ENCODE measurements at places on chromosomes 1 and 21.

GRCh38 chr1:116764906-116765862 is 11.0 kb downstream of the CD2 start:
- no peak for DNase-seq

- no peak for DNase-seq
These were observed 30.5 kb downstream of the TMEM53 start for GRCh38 chr1:44643721-44644334.

- no peak for DNase-seq
These were observed 25.4 kb downstream of the EGLN1 start for GRCh38 chr1:231396643-231397042.

GRCh38 chr1:150516050-150516591 is 569 bp downstream of the FALEC start:
- DNase-seq = no peak

DNA sequence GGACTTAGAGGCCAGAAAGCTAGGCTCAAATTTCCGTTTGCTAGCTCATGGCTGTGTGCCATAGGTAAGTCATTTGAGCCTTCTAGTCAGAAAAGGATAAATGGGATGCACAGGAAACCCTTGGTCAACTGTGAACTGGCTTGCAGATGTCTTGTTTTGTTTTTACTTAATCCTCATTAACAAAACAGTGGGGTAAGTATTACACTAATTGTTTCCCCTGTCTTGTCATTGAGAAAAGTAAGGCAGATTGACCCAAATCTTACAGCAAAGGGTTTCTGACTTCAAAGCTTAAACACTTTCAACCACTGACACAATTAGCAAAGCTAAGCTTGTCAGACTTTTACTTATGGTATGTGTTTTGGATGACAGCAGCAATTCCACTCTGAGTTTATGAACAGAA is 291.3 kb downstream of the NTNG1 start:
- DNase-seq = no peak

DNA sequence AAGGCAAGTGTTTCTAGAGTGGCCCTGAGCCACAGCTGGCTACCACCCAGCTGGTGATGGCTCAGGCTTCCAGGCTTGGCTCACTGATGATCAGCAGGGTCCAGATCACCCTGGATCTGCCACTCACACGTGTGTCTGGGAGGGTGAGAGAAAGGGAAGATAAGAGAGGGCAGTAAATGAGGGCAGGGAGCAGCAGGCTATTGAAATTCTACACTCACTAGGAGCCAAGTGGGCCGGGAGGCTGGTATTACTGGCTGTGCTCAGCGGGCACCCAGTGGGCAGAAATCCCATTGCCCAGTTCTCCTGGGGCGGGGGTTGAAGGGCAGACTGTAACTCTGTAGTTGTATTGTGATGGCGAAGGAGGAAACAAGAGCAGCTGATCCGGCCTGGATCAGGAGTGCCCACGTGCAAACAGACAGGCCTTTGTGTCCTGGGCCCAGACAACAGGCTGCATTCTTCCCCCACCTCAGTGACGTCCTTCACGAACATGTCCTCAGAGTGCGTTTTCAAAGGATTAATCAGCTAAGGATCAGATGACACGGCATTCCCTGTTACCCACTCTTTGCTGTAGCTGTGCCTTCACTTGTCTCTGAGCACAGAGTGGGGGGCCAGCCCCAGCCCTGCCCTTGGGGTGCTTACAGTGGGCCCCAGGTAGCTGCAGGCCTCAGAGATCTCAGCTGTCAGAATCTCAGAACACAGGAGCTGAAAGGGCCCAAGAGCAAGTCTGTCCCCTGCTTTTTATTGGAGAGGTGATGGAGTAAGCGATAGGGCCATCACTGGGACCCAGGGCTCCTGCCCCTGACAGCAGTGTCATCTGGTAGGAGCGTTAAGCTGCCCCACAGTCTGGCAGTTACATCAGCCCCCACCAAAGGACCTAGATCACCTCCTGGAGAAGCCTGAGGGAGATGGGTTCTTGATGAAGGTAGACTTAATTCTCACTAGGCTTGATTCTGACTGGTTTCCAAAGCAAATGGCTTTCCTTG is 60.5 kb downstream of the ATP1A1 start:
- no peak for DNase-seq

DNA sequence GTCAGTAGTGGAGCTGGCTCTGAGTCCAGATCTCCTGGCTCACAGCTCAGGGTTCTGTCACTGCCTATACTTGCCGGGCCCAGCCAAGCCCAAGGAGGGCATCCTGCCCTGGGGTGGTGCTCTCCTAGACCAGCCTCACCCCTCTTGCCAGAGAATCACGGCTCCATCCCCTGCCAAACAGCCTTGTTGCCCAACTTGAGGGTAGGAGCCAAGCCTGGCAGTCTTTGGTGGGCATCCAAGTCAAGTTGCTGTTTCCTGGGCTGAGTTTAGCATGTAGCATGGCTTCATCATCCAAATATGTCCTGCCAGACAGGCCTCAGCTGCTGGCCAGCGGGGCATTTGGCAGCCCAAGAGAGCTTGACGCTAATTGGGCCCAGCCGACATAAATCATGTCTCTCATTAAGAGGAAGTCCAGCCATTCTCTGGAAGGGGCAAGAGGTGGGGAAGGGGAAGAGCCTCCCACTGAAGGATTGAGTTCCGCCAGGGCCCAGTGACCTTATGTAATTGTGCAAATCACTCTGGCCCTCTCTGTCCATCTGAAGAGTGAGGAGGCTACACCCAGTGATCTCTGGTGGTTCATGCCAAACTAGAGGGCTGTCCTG is 22.6 kb upstream of the TRABD2B start:
- no peak for DNase-seq

DNA sequence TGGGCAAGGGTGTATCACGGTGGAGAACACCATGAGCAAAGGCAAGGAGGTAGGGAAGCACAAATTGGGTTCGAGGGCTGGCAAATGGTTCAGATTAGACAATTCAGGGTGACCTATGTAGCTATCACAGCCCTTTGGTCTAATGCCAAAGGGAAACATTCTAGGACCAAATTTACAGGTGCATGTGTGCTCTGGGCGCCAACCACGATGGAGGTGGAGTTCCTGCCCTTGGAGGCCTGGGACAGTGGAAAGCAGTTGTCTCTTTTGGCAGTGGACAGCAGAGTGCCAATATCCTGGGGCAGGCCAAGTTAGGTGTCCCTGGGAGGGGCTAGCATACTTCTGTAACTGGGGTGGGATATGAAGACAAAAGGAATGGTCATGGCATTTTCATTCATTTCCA is 40.1 kb downstream of the IGFN1 start:
- DNase-seq = no peak

DNA sequence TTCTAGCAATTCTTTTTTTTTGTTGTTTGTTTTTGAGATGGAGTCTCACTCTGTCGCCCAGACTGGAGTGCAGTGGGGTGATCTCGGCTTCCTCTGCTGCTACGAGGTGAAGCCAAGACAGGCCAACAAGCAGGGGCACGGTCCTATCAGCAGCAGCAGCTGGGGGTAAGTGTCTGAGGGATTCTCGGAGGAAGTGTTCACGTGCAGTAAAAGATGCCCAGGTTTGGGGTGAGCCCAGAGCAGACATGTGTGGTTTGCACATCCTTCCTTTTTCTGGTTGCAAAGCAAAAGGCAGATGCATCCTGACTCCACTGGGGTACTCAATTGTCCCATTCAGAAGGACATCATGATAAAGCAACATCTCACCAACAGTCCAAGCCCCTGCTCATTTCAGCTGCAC is 27.7 kb downstream of the PIGP start:
- no peak for DNase-seq

DNA sequence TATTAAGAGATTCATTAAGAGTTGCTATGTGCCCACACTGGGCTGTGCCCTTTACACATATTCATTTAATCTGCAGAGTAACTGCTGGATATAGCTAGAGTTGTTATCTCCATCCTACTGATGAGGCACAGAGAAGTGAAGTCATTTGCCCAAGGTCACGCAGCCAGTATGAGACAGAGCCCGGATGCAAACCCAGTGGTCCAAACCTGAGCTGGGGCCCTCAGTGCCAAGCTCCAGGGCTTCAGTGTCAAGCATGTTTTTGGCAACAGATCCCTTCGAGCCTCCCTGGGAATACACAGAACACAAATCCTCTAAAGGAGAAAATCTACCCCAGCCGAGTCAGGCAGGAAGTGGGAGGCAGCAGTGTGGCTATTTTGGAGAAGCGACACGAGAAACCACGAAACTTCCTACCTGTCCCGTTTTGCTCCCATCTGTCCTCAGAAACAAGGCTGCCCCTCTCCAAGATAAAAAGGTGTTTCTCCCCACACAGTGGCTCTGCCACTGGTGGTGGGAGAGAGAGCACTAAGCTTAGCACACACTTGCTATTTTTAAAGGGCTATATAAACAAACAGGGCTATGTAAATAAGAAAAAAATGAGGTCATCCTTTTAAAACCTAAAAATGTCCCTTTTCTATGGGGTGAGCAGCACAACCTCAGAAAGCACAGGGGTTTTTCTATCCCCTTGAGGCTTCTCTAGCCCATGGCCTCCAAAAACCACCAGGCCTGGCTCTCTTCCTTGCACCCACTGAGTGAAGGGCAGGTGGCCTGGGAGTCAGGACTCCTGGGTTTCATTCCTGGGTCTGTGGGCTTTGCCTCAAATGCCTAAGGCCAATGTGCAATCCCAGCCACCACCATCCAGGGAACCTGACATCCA is 138.6 kb upstream of the EDN2 start:
- DNase-seq = no peak

DNA sequence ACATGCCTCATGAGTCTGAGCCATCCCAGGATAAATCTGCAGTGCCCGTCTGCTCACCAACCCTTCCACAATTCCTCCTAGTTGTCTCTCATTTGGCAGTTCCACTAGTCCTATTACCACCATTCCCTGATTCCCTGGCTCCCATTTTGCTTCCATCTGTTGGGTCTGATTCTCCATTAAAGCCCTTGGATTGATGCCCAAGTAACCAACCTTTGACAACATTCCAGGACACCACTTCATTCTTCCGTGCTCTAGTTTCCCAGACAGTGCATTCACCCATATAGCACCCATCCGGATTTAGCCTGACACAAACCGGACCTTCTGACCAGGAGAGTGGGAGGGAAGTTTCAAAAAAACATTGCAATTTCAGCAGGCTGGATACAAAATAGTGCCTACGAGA is 189.4 kb upstream of the PALMD start:
- DNase-seq = no peak

- no peak for DNase-seq
These were observed 130.2 kb upstream of the ATP1B1 start for GRCh38 chr1:168976267-168976666.

- no peak for DNase-seq
These were observed 38.0 kb downstream of the CD58 start for GRCh38 chr1:116532671-116533428.

GRCh38 chr21:43361493-43362296 is 65.2 kb downstream of the SIK1 start:
- DNase-seq = no peak

DNA sequence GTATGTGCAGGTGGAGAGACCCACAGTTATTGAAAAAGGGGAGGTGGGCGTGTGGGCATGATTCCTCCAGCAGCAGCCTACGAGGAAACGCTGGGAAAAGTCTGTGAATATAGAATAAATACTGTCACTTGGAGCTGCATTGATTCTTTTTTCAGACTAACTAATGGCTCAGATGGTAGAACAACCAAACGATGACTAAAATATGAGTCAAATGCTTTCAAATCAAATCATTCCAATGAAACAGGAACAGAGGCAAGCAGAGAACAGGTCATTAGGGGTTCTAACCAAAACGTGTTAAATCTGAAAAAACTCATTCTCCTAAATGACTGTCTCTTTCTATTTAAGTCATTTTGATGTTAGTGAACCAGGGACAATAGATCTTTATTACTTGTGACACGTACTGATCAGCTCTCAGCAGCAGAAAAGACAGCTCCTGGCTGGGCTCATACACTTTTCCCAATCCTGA is 35.1 kb upstream of the SEC16B start:
- no peak for DNase-seq

GRCh38 chr21:45965084-45965809 is 16.3 kb upstream of the COL6A1 start:
- no peak for DNase-seq

- no peak for DNase-seq
These were observed 39.1 kb downstream of the SYF2 start for GRCh38 chr1:25193229-25193628.

- no peak for DNase-seq
These were observed 153.2 kb upstream of the C1orf174 start for GRCh38 chr1:4053160-4053748.

GRCh38 chr1:63698001-63698838 is 75.6 kb upstream of the ROR1 start:
- no peak for DNase-seq

- DNase-seq = no peak
These were observed 275.7 kb downstream of the MATN1 start for GRCh38 chr1:30447701-30448100.

DNA sequence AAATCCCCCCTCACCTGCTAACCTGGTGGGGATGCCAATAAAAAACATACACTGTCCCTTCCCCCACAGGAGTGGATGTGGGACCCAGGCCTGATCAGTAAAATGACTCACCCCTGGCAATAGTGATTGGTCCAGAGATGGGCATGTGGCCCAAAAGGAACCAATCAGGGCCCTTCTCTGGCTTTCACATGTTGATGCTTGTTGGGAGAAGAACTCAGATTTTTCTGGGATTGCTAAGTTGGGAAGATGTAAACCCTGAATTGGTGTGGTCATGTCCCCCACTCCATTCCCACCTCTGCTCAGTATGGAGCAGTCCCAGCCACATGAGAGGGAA is 43.6 kb upstream of the ACTL8 start:
- no peak for DNase-seq

- no peak for DNase-seq
These were observed 54.2 kb downstream of the HSPG2 start for GRCh38 chr1:21882721-21883415.

DNA sequence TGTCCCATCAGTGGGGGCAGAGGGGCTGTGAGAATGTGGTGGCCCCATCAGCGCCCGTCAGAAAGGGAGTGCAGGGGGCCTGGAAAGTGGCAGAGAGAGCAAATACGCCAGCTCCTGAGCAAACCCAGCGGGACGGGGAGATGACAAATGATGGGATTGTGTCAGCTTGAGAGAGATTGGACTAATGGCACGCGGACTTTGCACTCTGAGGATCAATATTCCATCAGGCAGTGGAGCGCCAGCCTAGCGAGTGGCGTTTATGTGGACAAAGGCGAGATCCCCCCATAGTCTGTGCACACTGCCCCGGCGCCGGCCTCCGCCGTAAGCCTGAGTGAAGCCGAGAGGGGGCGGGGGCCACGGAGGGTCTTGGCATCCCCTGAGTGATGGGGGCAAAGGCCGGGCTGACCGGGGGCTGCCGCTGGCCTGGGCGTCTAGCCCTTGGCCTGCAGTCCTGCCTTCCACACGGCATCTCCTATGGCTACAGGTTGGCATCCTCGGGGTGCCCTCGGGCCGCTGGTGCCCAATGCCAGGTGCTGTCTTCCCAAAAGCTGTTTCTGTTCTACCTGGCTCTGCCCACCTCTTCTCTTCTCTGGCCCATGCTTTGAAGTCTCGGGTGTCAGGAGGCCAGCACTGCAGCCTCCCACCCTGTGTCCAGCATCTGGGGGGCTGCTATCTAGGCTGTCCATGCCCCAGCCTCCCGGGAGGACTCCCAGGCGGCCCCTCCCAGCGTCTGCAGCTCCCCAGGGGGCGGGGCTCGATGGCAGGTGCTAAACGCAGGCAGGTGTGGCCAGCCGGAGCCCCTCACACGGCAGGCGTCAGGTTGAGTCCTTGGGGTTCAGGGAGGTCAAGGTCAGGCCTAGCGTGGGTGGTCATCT is 46.5 kb downstream of the PRDM16 start:
- no peak for DNase-seq

All from stimulated activated CD8-positive, alpha-beta memory T cell treated with anti-CD3 and anti-CD28 coated beads, Interleukin-7, amount 100 ng/mL, for 48 hours (primary cell).